RWPE1 (cell line): ENCODE measurements at places on chromosomes 6 and 20.

DNA sequence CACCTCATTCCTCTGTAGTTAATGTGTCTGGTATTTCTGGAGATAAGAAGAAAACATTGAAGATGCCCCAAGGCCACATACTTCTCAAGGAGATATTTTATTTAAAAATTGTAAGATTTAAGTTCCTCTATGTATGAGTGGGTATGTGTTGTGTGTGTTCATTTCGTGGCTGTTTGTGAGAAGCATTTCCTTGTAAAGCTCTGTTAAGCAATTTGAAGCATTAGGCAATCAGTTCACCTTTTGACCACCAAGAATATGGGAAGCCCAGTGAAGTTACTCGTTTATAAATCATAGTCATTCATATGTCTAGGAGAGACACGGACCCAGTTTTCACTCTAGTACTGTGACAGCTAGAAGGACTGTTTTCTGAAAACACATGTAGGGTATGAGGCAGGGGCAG, 717.6 kb upstream of the MAP3K7 start:
- no peak for DNase-seq

DNA sequence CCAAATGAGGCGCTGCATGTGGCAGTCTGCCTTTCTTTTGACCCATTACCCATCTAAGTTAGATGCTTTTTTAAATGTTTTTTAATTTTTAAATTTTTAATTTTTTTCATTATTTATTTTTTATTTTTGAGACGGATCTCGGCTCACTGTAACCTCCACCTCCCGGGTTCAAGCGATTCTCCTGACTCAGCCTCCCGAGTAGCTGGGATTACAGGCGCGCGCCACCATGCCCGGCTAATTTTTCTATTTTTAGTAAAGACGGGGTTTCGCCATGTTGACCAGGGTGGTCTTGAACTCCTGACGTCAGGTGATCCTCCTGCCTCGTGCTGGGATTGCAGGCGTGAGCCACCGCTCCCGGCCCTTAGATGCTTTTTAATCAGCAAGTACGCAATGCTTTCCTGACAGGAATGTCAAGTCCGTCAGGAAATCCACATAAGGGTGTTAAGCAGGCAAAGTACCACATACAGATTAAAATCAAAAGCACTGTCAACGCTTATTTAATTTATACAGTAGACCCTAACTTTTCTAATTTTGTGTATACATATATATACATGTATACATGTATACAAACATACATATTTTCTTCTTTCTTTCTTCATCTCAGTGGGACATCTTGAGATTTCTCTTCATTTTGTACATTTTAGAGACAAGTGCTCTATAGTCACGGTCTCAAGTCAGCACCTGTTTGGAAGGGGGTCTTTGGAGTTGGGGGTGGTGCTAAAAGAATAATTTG, 995 bp upstream of the GSTA4 start:
- no peak for DNase-seq

DNA sequence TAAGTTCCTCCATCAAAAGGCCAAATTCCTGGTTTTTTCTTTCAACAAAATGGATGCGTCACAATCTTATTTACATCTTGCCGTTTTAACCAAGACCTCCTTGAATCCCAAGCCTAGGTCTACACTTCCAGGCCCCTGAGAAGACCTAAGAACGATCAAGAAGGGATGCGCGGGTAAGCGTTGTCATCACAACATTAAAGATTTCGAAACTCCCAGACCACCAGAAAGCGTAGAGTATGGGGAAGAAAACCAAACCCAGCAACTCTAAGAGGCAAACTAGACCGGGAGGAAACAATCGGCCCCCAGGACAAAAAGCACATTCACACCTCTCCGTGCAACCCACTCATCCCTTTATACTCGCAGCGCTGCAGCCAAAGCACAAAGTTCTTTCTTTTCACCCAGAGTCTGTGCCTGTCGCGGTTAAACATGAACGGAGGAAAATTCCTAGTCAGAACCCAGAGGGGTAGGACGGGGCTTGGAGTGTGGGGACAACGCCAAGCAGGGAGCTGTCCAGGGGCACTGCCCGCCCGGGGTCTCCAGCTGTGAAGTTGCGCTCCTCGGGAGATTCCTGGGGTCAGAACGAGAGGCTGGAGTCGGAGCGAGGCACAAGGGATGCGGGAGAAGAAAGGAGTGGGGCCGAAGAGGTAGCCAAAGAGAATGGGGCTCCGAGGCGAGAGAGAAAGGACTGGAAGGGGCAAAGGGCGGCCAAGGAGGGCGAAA, 725 bp downstream of the OSER1 start:
- no peak for DNase-seq

GRCh38 chr6:7413151-7413823, 23.7 kb downstream of the RIOK1 start:
- DNase-seq, result no peak

GRCh38 chr6:150245148-150245935, 102.5 kb downstream of the PPP1R14C start:
- no peak for DNase-seq

DNA sequence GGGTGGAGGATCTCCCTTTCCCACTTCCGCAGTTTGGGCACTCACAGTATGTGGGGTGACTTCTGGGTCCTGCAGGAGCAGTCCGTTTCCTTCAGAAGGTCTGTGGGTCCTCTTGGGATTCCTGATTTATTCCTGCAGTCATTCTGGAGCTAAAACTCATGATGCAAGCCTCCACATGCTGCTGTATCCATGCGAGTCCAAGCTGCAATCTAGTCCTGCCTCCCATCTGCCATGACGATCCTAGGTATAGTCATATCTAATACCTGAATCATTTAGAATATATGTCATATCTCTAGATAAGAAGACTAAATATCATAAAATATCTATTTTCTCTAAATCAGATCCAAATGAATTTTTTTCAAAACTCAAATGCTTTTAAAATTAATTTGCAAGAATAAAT, 103.4 kb upstream of the AHI1 start:
- DNase-seq, result no peak

DNA sequence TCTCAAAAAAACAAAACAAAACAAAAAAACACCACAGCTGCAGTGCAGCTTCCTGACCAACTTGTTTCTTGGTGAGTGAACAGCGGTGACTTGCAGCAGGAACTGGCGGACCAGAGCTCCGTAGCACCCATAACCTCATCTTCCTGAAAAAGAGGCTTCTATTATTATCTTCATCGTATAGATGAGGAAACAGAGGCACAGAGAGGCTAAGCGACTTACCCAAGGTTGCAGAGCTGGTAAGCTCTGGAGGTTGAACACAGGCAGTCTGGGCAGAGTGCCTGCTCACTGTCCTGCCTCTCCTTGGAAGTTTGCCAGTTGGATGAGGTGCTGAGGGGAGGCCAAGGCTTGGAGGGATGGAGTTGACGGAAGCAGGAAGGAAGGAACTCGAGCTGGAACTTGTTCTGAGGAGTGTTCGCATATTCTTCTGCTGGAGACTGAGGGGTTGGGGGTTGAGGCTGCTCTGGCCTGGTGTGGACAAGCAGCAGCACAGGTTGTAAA, 47.9 kb upstream of the CCDC167 start:
- peak; percentile 87 for DNase-seq

- DNase-seq, result no peak
Observed at GRCh38 chr20:4524792-4525191, 196.9 kb upstream of the PRND start.

DNA sequence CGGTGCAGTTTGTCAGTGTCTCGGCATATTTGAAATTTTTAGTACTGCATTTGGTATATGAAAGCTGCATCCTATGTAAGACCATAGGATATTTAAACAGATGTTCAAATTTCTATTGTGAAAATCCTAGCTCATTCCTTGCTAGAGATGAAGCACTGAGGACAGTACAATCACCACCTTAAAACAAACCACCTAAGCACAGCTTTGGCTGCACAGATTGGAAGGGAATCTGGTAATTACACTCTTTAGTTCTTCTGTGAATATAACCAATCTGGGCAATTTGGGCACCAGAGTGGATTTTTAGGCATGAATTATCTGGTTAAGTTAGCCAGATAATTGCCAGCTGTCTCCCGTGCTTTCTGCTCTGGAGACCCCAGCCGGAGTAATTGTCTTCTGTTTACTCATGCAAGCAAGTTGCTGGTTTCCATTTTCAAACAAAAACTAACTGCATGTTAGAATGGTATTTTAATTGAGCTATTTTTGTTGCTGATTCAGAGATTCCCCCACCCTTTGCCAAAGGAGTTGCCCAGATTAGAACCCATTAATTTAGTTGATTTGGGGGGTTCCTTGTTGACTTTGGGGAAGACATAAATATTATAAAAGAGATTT, 36.9 kb downstream of the E2F3 start:
- no peak for DNase-seq

- DNase-seq, result no peak
Observed at GRCh38 chr6:110434961-110435602, 19.7 kb upstream of the DDO start.

- DNase-seq, result no peak
Observed at GRCh38 chr20:37238935-37239451, 22.6 kb downstream of the GHRH start.

- DNase-seq, result no peak
Observed at GRCh38 chr6:169990095-169991030, 238.9 kb downstream of the ERMARD start.

GRCh38 chr6:18861204-18861603, 474.1 kb downstream of the RNF144B start:
- peak; percentile 18 for DNase-seq

DNA sequence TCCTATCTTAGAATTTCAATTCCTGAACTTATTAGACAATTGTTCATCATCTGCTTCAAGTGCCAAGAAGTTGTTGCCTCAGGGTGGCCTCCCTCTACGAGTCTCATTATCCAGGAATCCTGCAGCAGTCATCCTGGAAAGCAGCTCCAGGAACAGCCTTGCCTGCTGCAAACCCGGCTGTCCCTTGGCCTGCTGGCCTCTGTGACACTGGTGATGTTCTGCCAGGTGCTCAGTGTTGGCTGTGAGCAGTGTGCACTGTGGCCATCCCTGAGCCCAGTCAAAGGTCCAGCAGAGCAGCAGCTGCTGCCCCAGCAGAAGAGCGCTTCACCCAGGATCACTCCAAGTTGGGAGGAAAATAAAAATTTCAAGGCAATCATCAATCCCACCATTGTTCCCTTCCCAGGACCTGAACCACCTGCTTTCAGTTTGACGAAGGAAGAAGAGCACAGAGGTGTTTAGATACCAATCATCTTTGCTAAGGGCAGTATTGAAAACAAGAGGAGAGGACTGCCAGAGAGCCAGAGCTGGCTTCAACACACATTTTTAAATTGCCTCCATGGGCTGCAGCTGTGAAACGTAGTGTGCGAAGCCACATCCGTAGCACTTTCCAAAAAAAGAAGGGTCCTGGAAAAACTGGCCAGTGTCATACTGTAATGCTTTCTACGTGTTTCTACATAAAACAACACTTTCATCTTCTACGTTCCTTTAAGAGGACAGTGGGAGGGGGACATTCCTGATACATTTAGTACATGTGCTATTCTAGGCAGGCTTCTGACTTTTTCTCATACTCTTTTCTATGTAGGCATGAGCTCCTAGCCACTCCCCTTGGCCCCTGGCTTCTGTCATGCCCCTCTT, 7.2 kb upstream of the FAM50B start:
- DNase-seq, result peak; percentile 69

DNA sequence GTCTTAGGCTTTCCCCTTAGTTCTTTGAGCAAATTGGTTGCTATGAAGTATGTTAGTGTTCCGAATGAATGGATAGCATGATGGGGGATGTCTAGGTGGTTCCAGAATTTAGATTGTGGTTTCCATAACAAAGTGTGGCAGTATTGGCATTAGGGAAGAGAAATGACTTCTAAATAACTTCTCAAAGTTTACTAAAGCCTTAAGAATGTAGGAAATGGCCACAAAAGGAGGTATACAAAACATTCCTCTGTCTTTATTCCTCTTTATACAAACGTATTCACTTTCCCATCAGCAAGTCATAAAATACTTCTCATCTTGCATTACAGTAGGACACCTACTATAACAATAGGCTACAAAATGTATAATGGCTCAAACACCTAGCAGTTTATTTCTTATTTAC, 279.6 kb downstream of the ESR1 start:
- no peak for DNase-seq

DNA sequence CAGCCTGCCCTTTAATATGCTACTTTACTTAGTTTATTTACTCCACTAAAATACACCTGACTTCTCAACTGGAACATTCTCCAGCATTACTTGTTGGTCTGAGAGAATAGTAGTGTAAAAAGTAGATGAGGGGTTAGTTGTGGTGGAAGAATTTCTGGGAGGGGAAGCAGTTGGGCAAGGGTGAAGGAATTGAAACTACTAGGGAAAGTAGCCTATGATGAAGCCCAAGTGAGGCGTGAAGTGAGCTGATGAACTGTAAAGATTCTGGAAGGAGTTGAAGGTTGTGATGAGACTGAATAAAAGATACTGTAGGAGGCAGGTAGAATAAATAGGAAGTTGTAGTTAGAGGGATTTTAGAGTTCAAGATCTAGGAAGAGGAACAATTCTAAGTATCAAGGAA, 72.5 kb downstream of the ITCH start:
- no peak for DNase-seq

- DNase-seq, result no peak
Observed at GRCh38 chr6:116842459-116842858, 13.6 kb upstream of the GPRC6A start.

DNA sequence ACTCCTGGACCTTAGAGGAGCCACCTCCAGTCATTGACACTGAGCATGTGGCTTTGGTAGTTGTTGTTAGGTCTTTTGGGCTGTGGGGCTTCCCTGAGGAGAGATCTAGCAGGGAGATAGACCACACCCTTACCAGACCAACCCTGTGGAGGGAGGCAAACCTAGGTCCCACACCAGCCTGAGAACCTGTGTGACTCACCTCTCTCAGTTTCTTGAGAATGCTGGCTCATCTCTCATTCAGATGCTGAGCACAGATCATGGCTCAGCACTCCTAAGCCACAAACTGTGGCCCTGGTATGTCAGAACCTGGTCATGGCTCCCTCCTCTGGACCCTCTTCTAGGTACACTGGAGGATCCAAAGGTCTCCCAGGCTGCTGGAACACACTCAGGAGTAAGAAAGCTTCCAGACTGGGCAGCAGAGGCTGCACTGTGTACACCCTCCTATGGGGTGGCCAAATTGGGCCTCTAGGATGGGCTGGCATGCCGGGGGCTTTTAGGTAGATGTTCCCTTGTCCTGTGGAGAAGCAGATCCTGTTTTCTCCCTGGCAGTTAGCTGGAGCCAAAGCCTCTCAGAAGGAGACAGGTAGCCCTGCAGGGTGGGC, 1294.5 kb downstream of the KHDRBS2 start:
- DNase-seq, result no peak

DNA sequence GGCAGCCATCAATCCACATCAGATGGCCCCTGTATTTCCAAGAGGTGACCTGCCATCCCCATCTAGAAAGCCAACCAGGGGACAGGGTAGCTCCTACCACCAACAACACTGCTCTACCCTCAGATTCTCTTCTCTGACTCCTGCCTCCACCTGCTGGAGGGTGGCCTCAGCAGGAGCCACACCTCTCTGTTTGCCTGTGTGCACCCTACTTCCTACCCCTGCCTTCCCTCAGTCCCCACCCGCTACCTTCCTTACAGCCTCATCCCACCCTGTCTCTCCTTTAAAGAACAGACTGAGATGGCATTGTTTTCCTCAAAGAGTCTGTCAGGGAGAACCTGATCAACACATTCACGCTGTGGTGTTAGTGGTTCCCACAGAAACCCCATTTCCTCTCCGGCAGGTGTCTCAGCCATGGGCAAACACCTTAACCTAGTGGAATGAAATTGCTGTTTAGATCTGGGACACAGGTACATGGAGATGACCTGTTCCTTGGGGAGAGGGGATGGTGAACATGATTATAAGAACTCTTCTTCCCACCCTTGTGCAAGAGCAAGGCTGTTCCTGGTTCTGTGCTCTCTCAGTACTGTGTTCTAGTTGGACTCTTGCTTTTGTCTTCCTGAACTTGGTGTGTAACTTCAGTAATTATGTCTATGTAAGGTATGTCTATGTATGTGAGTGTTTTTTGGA, 1.8 kb downstream of the ENTPD6 start:
- DNase-seq, result no peak
